ENCODE measurements at places on chromosomes 13 and 19. TPM values are rescaled to one million over a fixed set of nuclear protein-coding genes. Genes with fewer than 3 reads are reported as not detected.

ZNF729 gene
- total RNA-seq, result not detected

DAND5 gene
- total RNA-seq, result 11.4 TPM

TNNT1 gene
- total RNA-seq, result 187 TPM

CYP4F3 gene
- 1.00 TPM for total RNA-seq

LAIR2 gene
- total RNA-seq, result not detected

PPAN gene
- total RNA-seq, result 29.5 TPM

CCDC8 gene
- 34.2 TPM for total RNA-seq

Data from cardiac septum (tissue), 1 donor.